ENCODE measurements at places on chromosomes 2 and 18. TPM values are rescaled to one million over a fixed set of nuclear protein-coding genes. Genes with fewer than 3 reads are reported as not detected.
A peak's percentile ranks its signal among the peaks of the same experiment; 100 is the strongest.

GRCh38 chr2:183867206-183867605, 731.1 kb upstream of the ZNF804A start:
- DNase-seq, result no peak

GRCh38 chr2:233007270-233007669, 5.8 kb downstream of the NGEF start:
- no peak for DNase-seq

DNA sequence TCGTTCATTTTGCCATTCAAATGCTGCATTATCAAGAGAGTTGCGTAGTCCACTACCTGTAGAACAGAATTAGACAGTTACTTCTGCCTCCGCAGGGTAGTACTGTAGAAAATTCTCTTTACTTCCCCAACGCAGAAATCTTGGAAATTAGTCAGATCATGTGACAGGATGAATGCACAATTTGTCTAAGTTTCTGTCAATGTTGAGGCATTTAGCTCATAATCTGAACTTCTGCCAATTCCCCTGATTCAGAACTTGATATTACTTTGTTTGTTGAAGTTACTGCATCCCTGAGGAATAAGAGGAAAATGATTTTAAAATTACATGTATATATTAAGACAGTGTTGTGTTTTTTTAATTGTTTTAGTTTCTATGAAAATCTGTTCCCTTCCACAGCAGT, 83.4 kb downstream of the TTC27 start:
- DNase-seq, result no peak

- DNase-seq, result no peak
These were observed 126.6 kb downstream of the KCNH7 start for GRCh38 chr2:162711832-162712540.

PGAP1 gene
- 136 TPM for total RNA-seq

GRCh38 chr2:138632066-138632620, 130.6 kb downstream of the SPOPL start:
- no peak for DNase-seq

- no peak for DNase-seq
These were observed 135.2 kb downstream of the VWC2L start for GRCh38 chr2:214545898-214546542.

GRCh38 chr18:53536908-53537307, 687.6 kb downstream of the MBD2 start:
- no peak for DNase-seq

DNA sequence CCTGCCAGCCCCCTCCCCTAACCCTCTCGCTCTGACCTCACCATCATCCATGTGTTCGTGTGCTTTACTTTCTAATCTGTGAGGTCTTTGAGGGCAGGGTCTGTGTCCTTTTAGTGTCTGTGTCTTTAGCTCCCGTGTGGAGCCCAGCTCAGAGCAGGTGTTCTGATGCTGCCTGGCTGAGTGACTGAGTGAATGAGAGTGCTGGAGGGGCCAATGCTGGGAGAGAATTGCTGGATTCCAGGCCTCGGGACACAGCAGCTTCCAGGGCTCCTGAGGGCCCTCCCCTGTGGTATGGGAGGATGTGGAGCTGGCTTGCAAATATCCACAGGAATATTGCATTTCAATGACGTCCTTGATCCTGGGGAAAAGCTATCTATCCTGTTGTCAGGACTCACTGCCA, 160.6 kb downstream of the ANKRD30B start:
- no peak for DNase-seq

IL1R1 gene
- 1.5 TPM for total RNA-seq

DNA sequence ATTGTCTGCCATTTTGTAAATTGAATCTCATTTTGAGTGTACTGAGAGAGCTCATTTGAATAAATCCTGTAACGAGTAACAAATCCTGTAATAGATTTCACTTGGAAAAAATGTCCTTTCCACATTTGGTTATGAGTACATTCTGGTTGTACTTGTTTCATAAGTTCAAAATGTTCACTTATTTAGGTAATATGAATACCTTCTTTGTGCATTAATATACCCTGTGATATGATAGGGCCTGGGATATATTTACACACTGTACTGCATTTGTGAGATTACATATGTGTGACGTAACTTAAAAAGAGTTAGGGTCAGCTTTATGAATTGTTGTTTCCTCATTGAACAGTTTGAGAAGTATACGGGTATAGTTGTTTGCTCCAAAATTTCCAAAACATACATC, 16.1 kb downstream of the AGFG1 start:
- DNase-seq, result no peak

DNA sequence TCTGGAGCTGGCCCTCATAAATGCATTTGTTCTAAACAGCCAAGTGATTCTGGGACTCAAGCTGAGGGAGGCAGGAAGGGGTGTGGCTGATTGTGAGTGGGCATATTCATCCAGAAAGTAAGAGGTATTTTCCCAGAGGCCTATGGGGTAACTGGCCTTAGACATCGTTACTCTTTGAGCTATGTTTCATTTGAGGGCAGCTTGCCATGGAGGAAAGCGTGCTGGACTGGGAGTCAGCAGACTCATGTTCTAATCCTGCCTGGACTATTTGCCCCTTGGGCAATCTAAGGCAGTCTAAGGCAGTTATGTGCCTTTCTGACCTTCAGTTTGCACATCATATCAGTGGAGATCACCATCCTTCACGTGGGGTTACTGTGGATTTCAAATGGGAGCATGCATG, 93.5 kb upstream of the SLC14A2 start:
- no peak for DNase-seq

IL36A gene
- not detected for total RNA-seq

GRCh38 chr2:15991231-15991630, 50.9 kb downstream of the MYCN start:
- DNase-seq, result no peak

DNA sequence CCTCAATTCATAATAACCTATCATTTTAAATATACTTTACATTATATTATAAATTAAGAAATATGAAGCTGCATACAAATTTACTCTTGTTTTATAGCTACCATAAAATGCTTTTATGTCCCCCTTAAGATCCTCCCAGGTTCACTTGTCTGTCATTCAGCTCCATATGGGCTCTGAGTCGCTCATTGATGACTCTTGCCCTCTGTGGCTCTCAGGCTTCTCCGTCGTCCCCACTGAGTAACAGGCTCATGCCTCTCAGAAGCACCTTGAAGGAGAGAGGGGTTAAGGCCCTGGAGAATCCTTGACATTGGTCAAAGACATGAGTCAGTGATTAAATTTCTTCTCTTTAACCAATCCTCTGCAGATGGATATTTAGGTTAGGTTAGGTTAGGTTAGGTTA, 6.2 kb upstream of the MCM6 start:
- DNase-seq, result no peak

DNA sequence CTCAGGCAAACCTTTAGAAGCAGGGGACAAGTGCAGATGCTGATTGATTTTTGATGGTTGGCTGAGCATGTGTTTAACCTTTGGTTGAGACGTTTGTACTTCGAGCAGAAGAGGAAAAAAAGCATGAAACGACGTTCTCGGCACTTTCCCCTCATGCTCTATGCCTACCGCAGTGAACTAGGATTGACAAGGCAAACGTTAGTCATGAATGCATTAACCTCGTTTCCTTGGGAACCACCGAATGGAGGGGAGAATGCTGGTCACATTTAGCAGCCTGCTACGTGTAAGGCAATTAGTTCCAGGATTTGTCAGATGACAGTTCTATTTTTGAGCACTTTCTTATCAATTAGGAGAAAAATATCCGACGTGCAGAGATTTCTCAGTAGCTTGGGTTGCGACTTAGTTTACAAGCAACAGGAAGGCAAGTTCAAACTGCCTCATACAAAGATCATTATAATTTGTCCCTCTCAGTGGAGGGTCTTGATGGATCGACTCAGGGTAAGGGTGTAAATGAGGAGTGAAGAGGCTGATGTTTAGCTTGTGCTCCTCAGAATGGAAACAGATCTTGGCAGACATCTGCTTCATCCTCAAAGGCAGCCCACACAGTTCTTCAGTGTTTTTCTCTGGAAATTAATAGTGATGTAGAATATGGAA, 47.4 kb upstream of the GPR45 start:
- DNase-seq, result no peak

GPR75 gene
- 20.9 TPM for total RNA-seq

DNA sequence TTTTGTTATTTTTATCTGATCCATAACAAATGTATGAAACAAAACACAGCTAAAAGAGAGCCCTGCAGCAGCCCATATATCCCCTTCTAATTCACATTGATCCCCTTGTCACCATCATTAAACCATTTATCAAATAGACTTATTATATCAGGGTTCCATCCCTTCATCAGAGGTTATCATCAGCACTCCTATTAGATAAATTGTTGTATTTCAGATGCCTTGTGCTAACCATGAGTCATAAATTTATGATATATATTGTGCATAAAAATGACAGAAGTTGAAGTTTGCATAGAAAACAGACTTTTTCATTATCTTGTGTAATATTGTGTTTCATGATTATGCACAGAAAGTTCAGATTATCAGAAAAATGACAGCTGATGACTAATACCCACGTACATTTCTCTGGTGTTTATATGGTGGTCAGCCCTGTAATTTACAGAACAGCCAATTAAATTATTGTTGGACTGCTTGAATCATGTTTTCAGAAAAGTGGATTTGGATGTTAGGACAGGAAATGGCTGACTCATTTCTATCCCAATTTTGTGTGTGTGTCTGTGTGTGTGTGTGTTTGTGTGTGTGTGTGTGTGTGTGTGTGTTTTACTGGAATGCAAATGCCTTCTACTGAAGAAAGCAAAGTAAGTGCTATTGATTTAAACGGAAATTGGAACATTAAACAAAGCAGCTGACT, 80.9 kb downstream of the PPP1R1C start:
- DNase-seq, result no peak

TUBB8B gene
- total RNA-seq, result not detected

GKN1 gene
- not detected for total RNA-seq

DNA sequence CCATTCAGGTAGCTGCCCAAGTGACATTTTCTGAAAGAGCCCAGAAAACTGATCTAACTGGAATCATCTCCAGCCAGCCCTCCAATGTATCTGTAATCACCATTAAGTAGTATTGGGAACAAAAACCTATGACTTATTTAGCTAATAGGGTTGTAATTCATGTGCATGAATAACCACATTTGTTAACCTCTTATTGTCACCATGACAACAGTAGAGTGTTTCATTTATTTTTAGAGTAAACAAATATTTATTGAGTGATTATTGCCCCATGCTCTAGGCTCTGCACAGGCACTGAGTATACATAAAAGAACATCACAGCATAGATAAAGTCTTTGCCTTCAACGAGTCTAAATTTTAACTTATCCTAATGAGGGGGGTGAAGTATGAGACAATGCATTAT, 265.4 kb upstream of the UBE2E3 start:
- no peak for DNase-seq

- peak; percentile 94 for DNase-seq
These were observed at the start of gene SNRNP200 for GRCh38 chr2:96305091-96305978. TSS of gene SNRNP200 (minus strand) at chr2:96305546. CDS start at chr2:96305437, 109 bp downstream.

TEKT4 gene
- total RNA-seq, result 0.27 TPM

DNA sequence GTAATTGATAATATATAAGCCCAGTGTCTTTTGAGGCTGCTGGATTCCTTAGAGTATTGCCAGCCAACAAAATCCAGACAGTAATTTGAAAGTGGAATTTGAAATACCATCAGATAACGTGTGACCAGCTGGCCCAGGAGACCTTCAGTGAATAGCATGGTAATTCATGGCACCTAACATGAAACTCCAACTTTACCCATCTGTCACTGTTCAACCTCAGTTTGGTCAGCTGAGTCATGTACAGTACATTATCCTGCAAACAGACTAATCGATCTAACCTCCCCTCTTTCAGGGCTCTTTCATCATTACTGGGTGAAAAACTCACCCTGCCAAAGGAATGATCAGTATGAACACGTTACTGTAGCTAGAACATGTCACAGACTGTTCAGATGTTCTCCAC, 230.6 kb downstream of the DOK6 start:
- no peak for DNase-seq

GRCh38 chr2:84894758-84895520, 10.5 kb upstream of the TMSB10 start:
- DNase-seq, result no peak

DNA sequence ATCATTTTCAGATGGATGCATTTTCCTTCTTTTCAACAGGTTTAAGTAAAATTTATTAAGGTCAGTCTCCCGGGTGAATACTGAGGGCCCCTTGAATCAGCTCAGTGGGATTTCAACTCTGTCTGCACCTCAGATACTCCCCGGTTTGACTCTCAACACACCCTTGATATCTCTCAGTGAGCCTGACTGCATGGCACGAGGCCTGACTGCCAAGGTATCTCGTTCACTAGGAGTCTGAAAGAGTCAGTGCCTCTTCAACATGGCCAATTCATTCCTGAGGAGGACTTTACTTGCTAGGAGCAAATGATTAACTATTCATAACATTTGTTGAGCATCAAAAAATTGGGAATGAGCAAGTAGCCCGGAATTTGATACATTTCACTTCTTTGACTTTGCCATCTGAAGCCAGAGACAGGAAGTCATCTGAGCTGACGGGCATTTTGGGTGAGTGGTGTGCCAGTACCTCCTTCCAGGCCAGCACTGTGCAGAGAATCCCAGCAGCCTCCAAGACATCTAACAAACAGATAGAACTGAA, 81.0 kb downstream of the VAPA start:
- DNase-seq, result no peak

GRCh38 chr2:172829229-172829628, 93.6 kb downstream of the RAPGEF4 start:
- DNase-seq, result no peak

DNA sequence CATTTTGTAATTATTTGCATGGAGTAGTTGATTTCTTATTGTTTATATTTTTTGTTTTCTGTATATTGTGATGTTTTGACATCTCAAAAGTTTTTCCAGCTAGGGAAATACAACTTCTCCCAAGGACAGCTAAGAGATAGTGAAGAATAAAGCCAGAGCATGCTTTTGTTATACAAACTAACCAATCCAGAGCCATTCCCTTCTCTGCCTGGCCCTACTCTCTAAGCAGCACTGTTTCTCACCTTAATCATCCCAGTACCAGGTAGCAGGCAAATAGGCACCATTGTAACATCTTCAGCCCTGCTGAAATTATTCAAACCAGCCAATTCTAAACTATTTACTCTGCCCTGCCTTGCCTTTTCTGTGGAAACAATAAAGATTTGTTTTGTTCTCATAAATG, 1063.4 kb upstream of the CHAC2 start:
- DNase-seq, result no peak

DNA sequence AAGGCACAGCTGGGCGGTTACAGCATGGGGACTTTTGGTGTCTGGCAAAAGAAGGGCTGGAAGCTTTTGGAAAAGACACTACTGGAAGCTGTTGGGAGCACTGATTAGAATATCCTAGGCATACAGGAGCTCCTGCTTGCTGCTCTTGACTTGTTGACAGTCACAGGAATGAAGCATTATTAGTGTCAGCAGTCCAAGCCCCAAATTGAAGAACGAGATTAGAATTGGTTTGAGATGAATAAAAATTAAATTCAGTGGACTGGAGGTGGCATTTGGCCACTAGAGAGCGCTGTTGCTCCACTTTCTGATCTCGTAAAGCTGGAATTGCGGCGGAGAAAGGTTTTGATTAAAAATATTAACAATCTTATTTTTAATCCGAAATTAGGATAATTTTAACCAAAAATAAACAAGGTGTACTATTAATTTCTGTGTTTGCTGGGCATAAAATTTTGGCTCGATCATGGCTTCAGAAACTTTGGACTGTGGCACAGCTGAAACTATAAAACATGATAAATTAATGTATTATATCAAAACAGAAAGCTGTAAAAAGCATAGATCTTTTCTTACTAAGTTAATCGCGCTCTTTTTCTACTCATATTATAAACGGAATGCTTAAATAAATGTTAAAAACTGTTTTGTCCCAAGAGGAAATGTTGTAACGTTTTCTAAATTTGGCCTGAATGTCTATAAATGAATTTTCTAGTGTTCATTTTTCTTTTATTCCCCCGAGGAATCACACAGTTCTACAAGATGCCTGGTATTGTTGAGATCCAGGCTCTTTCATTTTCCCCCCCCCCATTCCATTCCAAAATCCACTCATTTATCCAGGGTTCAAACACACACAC, 2.4 kb upstream of the HOXD8 start:
- peak; percentile 51 for DNase-seq

ALPG gene
- not detected for total RNA-seq

SLC30A3 gene
- 3.2 TPM for total RNA-seq
